ENCODE measurements at places on chromosomes 16 and 17.
A peak's percentile ranks its signal among the peaks of the same experiment; 100 is the strongest.

- no peak for DNase-seq
Measured at GRCh38 chr17:75650874-75651273, 16.1 kb downstream of the RECQL5 start.

- DNase-seq = no peak
Measured at GRCh38 chr16:4801051-4801961, 1.1 kb downstream of the ROGDI start.

- DNase-seq = no peak
Measured at GRCh38 chr16:10466861-10467260, 81.0 kb downstream of the ATF7IP2 start.

- no peak for DNase-seq
Measured at GRCh38 chr17:39115135-39115534, 36.3 kb downstream of the PLXDC1 start.

DNA sequence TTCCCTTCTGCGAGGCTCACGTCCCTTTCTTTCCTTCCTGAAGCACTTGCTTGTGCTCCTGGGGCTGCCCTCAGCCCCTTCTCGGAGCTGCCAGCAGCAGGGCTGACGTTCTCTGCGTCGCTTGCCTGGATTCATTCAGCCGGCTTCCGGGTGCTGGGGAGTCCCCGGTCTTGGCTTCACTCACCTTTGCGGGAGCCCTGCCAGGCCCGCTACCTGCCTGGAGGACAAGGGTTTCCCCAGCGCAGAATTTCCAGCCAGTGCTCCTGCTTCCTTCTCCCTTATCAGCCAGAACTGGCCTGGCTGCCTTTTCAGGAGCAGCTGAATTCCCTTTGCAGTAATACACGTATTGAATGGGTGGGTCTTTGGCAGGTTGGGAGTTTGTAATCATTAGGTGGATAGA lies 22.1 kb upstream of the IL17C start:
- DNase-seq = no peak

DNA sequence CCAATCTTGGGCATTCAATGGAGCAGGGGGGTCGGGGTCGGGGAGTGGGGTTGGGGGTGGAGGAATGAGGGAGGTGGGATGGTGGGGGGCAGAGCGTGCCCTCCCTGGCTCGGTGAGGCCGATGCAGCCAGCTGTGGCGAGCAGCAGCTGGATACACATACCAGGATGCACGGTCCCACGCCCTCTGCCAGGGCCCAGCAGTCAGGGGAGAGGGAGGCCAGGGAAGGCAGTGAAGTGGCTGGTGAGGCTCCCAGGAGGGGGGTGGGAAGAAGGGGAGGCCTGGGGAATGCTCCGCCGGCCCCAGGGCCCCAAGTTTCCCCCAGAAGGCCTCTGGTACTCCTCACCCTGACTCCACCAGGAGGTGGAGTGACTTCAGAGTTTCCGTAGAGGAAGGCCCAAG lies 77.6 kb upstream of the LHX1 start:
- DNase-seq = no peak

DNA sequence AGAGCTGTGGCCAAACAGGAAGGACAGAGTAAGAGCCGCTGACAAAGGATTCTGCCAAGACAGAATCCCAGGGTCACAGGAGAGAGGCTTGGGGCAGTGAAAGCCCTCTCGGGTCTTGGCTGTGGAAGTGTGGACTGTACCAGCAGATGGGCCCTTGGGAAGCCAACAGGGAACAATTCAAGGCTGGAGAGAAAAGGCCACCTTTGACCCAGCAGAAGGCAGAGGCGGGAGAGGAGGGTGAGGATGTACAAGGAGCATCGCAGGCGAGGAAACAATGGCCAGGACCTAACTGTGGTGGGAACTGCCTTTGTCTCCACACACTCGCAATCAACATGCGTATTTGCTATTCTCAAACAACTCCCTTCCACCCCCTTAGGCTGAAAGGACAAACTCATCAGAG lies 15.7 kb downstream of the CARHSP1 start:
- DNase-seq = no peak

DNA sequence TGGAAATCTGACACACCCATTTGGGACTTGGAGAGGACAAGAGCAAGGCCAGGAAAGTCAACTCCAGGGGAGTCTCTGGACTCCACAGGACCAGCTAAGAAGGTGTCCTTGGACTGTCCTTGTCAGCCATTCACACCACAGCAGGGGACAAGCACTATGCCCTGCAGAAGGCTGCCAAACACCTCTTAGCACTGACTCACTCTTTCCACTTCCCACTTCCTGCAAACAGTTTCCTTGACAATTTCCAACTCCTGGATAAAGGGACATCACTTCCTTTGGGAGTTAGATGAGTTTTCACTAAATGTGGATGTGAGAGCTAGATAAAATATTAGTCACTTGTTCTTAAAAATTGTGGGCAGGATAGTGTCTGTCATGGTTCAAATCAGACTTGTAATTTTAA lies 37.8 kb upstream of the BCAR1 start:
- DNase-seq = no peak

DNA sequence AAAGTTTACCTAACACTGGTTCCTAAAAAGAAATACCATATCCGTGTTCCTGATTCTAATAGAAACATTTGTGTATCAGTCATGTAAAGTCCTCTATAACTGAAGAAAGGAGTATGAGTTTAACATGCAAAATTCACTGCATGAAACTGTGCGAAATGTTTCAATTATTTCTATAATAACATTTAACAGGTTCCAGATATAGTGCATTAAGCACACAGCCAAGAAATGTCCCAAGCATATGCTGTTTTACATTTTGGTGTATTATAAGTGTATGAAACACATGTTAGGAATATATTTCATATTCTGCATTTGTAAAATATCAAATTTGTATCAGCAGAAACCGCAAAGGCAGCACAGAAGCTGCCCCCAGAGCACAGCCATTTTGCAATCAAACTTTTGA lies 764.9 kb downstream of the KCNJ2 start:
- no peak for DNase-seq

GRCh38 chr17:68327823-68328557 lies 36.7 kb downstream of the ARSG start:
- DNase-seq = no peak

GRCh38 chr17:19378416-19379360 lies at the start of gene MAPK7:
Gene MAPK7, plus strand, starts transcription at chr17:19378498. Its CDS starts 403 bp downstream, at chr17:19378901.
- DNase-seq = no peak

DNA sequence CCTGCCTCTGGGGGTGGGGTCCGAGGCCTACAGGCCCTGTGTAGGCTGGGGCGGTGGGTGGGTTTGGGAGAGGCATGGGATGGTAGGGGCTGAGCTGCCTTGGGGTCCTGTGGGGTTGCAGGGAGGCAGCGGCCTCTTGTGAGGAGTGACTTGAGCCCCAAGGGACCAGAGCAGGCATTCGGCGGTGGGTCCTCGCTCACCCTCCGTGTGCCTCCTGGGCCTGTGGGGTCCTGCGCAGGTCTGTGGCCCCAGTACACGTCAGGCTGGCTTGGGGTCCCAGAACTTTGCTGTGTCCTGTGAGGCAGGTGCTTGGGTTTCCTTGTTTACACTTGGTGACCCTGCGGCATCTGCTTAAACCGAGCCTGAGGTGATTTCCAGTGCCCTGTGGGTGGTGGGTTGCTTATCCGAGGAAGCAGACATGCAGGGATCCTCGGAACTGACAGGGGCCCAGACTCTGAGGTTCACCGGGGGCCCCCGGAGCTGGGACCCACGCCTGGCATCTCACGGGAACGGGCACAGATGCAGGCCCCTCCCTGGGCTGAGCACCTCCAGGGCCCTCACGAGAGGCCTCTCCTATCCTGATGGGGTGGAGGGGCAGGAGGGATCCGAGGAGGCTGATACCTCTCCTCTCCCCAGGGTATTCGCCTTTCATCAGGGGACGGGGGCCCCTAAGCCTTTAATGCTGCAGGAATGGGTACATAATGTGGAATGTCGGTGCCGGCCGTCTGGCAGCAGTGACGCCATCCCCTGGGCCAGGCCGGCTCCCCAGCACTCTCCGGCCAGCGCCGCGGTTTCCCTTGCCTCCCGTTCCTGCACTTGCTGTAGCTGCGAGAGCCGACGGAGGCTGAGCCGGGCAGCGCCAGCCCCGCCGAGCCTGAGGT lies 7.7 kb downstream of the METRNL start:
- no peak for DNase-seq

- no peak for DNase-seq
Measured at GRCh38 chr16:67120025-67120424, 10.3 kb downstream of the PHAF1 start.

DNA sequence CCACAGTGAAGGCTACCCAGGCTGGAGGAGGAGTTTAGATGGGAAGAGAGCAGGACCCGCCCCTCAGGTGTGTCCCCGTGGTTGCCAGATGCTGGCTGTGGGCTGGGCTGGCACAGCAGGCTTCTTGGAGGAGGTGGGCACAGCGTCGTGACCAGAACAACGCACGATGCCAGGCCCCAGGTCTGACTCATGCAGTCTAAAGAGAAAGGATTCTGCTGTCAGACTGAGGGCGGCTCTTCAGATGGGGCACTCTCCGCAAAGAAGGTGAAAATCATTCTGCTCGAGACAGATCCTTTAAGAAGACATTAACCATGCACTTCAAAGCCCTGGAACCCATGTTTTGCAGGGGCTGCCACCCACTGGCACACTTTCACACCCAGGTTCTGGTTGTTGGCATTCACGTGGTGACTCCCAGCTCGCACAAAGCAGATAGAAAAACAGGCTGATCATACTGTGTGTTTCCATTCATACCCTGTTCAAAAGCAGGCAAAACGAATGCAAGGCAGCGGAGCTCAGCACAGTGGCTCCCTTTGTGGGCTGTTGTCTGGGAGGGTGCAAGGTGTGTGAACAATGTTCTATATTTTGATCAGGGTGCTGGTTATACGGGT lies 19.0 kb downstream of the CACNG4 start:
- DNase-seq = no peak

DNA sequence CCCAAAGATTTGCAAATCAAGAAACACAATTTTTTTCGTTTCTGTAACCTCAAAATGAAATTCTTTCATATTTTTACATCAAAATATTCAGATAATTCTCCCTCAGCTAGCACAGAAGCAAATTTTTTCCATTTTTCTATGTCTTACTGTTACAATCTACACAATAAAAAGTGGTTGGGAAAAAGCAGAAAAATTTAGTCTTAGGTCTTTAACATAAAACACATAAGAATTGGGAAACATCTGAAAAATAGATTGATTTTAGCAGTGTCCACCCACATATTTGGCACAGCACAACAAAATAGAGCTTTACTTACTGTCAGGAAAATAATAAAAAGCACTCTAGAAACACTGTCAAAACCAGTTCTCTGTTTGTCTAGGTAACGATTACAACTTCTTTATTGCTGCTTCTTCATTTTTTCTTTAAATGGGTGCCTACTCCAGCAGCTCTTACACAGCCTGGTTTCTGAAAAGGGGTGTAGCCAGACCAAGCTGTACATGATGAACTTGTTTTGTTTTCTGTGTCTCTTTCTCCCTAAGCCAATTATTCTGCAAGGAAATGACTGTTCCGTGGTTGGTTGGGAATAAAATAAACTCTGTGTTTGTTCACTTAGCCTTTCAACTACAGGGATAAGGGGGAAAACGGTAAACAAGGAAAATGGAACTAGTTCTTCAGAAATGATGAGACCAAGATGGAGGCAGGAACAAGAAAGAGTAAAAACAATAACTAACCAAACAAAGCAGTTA lies at the start of gene ABCA6:
Gene ABCA6 (minus strand): TSS at position 465 of the 744 bp plus-strand sequence. CDS start 1,192 bp downstream, outside the sequence.
- DNase-seq = no peak

DNA sequence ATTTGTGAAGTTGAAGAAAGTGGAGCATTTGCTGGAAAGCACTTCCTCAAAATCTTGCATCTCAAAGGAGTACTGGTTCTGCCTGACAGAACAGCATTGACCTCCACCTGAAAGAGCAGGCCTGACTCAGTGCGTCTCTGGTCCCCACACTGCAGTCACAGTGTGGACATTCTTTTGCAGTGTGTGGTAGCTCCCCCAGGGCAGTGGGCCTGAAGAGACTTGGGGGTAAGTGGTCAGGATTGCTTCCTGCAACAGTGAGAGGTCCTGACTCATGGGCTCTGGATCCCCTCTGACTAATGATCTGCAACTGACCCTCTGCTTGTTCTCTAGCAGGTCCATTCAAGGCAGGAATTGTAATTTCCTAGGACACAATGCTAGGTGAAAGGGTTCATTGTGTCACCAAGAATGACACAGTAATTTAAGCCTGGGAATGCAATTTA lies 204.9 kb upstream of the KCNJ16 start:
- DNase-seq = no peak

DNA sequence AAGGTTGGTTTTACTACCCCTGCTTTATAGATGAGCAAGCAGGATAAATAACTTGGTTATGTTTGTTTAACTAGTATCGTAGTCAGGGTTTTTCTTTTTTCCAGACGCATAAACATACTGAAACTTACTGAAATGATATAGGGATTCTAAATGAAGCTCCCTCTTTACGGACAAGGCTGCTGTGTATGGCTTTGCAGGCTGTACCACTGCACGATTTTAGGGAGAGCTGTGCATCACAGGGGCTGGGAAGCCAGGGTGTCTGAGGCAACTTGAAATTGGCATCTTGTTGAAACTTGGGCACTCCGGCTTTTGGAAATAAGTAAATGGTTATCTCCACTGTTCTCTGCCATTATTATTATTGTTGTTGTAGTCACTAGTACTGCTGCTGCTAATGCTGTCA lies 218.1 kb upstream of the CDH8 start:
- DNase-seq = no peak

DNA sequence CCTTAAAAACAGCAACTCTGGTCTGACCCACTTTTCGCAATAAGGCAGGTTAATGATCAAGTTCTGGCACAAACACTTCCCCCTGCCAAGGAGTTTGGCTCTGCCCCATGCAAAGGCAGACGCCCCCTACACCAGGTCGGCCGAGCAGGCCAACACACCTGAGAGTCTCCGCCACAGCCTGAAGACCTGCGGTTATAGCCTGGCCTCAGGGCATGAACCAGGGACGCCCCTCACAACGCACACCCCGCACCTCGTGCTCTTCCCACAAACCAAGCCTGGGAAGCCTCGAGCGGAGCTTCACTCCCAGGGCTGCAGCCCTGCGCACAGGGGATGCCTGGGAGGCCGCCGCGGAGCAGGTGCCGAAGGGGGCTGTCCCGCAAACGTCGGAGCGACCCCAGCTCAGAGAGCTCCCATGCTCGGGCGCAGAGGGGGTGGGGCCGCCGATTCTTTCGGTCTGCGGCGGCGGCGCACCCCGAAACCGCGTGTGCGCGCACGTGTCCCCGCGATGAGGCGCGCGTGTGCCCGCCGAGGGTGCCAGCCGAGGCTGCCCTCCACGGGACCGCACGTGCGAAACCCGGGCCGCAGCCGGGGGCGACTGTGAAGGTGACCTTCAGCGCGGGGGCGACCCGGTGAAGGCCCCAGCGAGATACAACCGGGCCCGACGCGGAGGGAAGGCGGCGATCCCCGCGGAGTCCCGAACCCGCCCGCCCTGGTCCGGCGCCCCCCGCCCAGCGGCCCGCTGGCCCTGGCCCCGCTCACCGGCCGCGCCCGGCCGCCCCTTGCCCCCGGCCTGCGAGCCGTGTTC lies 559 bp downstream of the CLUH start:
- peak; percentile 15 for DNase-seq

GRCh38 chr17:77579131-77579530 lies 379.4 kb upstream of the TNRC6C start:
- no peak for DNase-seq

- no peak for DNase-seq
Measured at GRCh38 chr17:10025976-10026901, 121.2 kb upstream of the RCVRN start.

Data from stimulated activated CD8-positive, alpha-beta memory T cell treated with anti-CD3 and anti-CD28 coated beads, Interleukin-12 subunit alpha, Interleukin-12 subunit beta, amount 100 ng/mL, for 4 hours (primary cell).